Activated CD4-positive, alpha-beta T cell treated with anti-CD3 and anti-CD28 coated beads, Interleukin-2, amount 50 U/mL, for 48 hours (primary cell): ENCODE measurements at places on chromosomes 2 and 18.

DNA sequence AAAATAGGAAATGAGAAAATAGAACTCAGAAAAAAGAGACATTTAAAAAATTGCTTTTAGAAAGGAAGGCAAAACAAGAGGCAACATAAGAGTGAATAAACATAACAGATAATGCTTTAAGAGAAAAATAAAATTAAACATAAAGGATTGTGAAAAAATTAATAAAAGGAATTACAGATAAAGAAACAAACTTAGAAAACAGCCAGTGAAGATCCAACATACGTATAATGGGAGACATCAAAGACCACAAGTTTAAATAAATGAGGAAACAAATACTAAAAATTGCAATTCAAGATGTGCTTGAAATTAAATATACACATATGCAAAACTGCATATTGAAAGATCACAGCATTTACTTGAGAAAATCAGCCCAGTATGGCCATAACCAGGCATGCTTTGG lies 448.9 kb downstream of the NBAS start:
- no peak for DNase-seq

DNA sequence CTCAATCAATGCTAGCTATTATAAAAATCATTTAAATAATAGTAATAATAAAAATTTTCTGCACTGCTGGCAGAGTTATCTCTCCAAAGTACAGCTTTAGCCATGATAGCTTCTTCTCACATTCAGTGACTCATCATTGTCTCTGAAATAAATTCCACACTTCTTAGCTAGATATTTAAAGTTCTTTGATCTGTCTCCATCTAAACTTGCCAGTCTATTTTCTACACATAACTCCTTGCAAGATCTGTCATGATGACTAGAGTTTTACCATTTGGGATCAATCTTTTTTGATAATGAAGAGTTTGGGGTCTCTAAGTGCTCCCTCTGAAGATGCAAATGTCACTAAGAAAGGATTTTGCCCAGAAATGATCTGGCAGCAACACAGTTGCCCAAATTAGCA lies 155.4 kb upstream of the LHCGR start:
- no peak for DNase-seq

DNA sequence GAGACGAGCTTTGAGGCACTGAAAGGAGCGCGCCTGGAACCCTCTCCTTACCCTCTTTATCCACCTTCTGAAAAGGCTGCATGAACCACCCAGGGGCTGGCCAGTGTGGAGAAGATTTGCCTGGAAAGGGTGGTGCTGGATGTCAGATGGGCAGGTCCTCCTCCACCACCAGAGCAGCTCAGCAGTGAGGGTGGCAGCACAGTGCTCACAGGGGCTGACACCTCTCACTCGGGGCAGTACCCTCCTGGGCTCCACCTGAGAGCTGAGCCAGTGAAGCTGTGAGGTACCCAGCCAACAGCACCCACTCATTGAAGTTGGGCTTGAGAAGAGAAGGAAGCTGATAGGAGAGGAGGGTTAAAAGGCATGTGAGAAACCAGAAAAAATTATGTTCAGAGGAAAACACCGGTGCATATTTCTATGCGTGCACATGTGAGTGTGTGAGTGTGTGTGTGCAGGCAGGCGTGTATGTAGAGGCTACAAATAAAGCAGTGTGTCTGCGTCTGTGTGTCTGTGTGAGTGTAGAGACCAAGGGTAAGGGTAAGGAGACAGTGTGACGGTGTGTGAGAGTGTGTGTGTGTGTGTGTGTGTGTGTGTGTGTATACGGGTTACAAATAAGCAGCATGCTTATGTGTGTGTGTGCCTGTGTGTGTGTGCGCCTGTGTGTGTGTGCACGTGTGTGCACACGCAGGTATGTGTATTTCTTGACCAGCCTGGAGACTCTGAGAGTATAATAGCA lies 40.7 kb downstream of the TEX44 start:
- no peak for DNase-seq

DNA sequence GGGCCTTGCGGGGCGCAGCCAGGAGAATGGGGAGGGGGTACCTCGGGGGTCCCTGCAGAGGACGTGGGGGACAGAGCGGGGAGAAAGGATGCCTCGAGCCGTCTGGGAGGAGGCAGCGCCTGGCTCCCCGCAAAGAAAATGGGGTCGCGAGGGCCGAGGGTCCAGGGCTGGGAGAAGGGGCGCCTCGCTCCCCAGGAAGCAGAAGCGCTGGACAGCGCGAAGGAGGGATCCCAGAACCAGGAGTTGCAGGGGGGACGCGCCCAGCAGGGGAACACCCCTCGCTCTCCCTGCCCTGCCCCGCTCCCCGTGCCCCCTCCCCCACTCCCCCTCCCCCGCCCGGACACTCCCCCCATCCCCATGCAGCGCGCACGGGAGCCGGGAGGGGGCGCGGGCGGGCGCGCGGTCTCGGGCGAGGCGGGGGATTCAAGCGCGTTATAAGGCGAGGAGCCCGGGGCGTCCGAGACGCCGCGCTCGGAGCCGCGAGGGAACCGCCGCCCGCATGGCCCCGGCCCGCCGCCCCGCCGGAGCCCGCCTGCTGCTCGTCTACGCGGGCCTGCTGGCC lies at the start of gene ERFE:
ERFE (plus strand) TSS at position 462 of the 562 bp plus-strand sequence; CDS start at position 500, 38 bp downstream.
- peak; percentile 59 for DNase-seq

- no peak for DNase-seq
Measured at GRCh38 chr18:26357960-26358359, 131.7 kb downstream of the TAF4B start.

GRCh38 chr18:5941890-5942289 lies 46.6 kb upstream of the TMEM200C start:
- no peak for DNase-seq

- no peak for DNase-seq
Measured at GRCh38 chr2:98777076-98777475, 46.1 kb upstream of the MGAT4A start.

DNA sequence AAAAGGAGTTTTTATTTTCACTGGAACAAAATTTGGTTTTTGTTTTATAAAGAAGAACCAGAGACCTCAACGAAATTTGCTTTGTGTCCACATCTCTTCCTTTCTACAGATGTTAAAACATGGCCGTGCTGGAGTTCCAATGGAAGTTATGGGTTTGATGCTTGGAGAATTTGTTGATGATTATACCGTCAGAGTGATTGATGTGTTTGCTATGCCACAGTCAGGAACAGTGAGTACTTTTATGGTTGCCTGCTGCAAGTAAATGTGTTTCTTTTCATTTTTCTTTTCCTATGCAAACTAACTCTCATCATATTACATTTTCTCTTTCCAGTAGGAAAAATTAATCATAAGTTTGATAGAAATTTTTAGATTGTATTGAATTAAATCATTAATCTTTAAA lies 48.4 kb upstream of the TBR1 start:
- no peak for DNase-seq

GRCh38 chr2:64943387-64944150 lies 45.6 kb upstream of the SLC1A4 start:
- DNase-seq = no peak

- no peak for DNase-seq
Measured at GRCh38 chr2:96209011-96209728, 543 bp upstream of the STARD7 start.

GRCh38 chr2:64757126-64757525 lies 103.4 kb upstream of the SERTAD2 start:
- DNase-seq = no peak

DNA sequence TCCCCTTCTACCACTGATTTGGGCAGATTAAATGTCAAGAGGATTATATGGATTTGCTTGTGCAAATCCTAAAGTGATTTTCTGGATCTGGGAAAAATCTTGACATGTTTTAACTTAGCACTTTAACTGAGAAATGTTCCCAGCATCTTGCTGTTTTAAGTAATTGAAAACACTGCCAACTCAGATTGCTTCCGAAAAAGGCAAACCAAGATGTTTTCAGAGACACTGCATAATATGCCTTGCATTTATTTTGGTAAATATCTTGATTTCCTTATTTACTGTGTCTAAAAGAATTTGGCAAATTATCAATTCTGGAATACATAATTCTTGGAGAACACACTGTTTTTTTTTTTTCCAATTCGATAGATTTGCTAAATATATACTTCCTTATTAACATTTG lies 385.0 kb upstream of the FAM98A start:
- DNase-seq = no peak

- no peak for DNase-seq
Measured at GRCh38 chr18:80198994-80199748, 48.1 kb downstream of the PARD6G start.

- no peak for DNase-seq
Measured at GRCh38 chr18:32767400-32767799, 5.4 kb downstream of the KLHL14 start.

DNA sequence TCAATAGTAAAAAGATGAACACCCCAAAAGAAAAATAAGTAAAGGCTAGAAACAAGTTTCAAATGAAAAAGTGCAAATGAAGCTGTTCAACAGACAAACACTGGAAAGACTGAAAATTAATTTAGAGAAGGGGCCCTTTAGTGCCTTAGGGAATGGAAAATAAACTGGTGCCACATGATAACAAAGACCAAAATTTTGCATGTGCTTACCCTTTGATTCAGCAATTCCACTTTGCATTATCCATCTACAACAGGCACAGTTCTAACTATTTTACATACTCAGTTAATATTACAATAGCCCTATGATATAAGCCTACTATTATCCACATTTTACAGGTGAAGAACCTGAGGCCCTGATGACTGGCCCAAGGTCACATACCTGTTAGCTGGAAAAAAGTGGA lies 183.9 kb downstream of the NBAS start:
- no peak for DNase-seq

GRCh38 chr2:219388907-219389156 lies 1.1 kb upstream of the DNPEP start:
- DNase-seq = no peak

GRCh38 chr2:29520001-29520400 lies 401.4 kb downstream of the ALK start:
- no peak for DNase-seq

- no peak for DNase-seq
Measured at GRCh38 chr2:201794294-201794693, 12.0 kb upstream of the CDK15 start.

- no peak for DNase-seq
Measured at GRCh38 chr2:36843838-36844237, 122.5 kb downstream of the STRN start.

GRCh38 chr18:32507093-32507492 lies 36.4 kb upstream of the GAREM1 start:
- DNase-seq = no peak

GRCh38 chr18:6058941-6059340 lies 163.6 kb upstream of the TMEM200C start:
- no peak for DNase-seq

- no peak for DNase-seq
Measured at GRCh38 chr2:65357959-65358294, 74.5 kb downstream of the SPRED2 start.

DNA sequence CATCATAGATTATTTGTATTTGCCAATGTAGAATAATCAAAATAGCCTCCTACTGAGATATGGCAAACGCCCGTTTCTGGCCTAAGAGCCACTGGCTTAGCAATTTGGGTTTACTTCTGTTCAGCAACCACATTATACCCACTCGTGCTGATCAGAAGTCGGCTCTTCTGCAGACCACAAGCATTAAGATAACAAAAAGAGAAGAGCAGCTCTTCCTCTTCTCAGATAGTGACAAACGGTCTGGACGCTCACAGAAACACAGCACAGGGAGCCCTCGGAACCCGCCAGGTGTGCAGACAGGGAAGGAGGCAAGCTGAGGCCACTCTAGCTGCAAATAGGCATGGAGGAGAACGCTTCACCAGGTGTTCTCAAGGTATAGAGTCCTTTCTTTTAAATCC lies 164.0 kb downstream of the HDAC4 start:
- DNase-seq = no peak

DNA sequence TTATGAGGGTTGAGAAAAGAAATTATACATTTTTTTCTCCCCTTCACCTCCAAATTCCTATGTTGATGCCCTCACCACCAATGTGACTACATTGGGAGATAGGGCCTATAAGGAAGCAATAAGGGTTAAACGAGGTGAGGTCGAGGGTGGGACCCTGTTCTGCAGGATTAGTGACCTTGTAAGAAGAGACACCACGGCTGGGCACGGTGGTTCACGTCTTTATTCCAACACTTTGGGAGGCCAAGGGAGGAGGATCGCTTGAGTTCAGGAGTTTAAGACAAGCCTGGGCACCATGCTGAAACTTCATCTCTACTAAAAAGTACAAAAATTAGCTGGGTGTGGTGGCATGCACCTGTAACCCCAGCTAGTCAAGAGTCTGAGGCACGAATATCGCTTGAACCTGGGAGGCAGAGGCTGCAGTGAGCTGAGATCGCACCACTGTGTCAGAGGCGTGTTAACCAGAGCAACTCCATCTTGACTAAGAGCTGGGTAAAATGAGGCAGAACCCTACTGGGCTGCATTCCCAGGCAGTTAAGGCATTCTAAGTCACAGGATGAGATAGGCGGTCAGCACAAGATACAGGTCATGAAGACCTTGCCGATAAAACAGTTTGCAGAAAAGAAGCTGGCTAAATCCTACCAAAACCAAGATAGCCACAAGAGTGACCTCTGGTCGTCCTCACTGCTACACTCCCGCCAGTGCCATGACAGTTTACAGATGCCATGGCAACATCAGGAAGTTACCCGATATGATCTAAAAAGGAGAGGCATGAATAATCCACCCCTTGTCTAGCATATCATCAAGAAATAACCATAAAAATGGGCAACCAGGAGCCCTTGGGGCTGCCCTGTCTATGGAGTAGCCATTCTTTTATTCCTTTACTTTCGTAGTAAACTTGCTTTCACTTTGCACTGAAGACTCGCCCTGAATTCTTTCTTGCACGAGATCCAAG lies 77.0 kb downstream of the NCAPH start:
- DNase-seq = no peak

DNA sequence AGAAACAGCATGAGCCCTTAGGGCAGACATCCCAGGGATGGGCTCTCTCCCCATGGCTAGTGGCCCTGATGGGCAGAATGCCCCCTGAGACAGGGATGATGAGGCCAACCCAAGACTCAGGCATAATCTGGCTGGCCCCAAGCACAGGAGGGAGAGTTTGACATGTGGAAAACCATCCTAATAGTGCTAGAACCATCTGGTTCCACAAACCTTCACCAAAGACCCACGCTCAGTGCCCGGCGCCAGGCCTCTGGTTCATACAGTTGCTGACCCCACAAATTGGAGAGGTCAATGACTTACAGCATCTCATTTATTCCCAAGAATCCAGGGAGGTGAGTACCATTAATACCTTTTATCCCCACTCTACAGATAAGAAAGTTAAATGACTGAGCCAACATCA lies 95.5 kb downstream of the TNS1 start:
- no peak for DNase-seq

DNA sequence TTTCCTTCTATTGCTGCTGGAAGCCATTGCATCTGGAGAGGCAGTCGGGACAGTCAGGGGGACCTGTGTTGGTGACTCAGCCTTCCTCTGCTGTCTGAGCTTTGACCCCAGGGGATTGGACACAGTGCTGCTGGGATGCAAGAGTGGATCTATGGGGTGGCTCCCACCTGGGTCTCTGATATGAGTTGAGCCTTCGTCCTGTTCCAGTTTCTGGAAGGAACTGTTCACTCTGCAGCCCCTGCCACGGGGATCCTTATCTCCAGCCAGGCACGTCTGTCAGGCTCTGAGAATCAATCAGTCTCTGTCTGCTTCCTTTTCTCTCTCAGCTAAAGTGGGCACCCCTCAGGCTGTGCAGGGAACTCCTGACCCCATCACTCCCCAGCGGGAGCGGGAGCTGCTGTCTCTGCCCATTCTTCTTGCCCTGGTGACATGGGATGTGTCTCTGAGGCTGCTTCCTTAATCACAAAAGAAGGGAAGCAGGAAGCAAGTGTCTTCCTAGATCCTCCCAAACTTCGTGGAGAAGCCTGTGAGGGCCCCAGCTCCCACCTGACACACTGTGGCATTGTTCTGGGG lies 51.7 kb downstream of the ARHGAP28 start:
- DNase-seq = no peak
